NCI-H1092 (cell line): ENCODE measurements at places on chromosomes 6 and 20.

DNA sequence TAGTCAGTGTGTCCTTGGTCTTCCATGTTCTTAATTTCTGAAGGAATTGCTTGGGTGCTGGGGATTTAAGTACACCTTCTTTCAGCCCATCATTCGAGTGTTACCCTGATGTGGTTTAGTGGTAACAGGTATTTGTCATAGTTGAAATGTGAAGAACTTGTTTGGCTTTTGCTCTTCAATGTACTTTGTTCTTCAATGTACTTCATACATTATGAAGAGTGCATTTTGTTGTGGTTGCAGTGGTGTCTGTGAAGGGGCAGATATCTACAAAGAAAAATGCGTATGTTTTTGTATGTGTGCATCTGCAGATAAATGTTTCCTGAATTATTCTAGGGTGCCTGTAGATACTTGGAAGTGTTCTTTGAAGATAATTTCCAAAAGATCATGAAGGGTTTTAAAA lies 111.2 kb upstream of the SUPT3H start:
- DNase-seq: no peak

DNA sequence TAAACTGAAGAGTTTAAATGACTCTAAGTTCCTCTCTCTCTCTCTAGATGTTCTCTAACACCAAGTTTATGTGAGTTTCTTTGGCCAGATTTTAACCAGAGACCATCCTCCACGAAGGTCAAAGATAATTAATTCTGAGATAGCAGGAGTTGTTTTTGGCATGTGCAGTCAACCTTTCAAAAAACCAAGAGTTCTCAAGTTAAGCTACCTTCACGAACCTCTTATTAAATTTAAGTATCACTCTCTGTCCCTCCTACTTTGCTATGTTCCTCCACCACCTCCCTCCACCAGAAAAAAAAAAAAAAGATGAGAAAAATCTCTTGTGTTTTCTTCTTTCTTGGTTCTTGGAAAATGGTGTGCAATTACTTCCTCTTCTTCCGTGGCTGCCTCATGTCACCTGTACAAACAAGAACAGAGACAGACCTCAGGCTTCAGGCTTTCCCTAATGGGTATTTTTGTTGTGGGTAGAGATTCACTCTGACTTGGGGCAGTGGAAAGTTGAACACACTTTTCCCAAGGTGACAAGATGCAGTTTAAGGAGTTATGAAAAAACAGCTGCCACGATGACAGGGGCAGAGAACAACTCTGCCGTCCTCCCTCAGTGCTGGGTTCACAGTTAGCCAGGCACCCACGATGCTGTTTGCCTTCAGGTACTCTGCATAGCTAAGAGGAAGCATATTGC lies 64.3 kb downstream of the ADTRP start:
- DNase-seq: no peak

- no peak for DNase-seq
Observed at GRCh38 chr6:90197854-90198496, 98.7 kb downstream of the BACH2 start.

DNA sequence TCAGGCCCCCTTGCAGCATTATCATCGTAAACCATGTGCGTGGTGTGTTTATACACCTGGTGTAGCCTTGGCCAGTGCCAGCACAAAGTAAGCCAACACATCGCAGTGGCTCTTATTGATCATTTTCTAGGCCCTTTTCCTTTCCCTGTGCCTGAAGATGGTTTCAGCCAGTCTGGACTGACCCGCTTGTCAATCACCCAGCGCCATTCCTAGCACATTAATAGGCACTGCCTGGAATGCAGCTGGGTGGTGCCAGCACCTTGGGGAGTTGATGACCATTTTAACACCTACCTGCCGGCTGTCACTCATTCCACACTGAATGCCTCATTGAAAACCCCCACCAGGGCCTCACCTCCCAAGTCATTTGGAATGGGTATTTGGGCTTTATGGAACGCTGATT lies 4.9 kb upstream of the UQCC2 start:
- DNase-seq: peak; percentile 81

DNA sequence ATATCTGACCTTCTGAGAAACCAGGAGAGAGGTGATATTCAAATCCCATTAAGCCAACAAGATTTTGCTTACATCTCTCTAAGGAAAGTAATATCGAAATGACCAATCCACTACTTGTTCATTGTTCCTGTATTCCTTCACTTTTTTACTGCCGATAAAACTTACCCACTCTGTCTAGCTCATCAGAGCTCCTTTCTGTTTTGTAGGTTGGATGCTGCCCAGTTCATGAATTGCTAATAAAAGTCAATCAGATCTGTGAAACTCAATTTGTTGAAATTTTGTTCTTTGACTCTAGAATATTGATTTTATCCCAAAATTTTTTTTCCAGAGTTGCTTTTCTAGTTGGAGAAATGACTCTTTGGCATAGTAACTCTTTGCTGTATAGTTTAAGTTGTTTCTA lies 148.9 kb upstream of the INSM1 start:
- DNase-seq: no peak

DNA sequence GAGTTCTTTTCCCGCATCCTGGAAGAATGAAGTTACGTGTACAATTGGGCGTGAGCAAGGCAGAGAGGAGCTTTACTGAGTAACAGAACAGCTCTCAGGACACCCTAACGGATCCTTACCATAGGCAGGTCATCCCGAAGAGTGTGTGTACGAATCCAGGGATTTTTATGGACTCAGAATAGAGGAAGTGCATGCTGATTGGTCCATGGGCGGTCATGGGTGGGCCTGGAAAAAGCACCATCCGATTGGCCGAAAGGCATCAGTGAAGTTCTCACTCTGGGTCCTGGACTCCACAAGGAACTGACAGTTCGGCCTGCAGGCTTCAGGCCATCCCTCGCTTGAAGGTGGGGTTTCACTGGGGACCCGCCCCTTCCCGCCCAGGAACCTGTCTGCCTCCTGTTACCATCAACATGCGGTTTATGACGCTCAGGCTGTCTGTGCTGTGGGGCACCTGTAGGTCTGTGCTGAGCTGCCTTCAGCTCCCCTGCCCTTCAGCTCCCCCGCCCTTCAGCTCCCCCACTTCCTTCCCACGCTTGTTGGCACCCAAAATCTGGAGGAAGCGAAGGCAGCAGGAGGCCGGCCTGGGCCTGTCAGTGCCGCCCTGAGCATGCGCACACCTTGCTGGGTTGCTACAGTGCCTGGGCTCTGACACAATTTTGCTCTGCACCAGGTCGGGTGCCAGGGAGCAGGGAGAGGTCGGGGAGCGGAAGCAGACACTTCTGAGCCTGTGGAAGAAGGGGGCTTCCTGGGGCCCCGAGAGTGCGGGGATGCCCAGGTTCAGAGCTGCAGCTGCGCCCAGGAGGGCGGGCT lies 57.9 kb upstream of the MANEA start:
- DNase-seq: no peak

DNA sequence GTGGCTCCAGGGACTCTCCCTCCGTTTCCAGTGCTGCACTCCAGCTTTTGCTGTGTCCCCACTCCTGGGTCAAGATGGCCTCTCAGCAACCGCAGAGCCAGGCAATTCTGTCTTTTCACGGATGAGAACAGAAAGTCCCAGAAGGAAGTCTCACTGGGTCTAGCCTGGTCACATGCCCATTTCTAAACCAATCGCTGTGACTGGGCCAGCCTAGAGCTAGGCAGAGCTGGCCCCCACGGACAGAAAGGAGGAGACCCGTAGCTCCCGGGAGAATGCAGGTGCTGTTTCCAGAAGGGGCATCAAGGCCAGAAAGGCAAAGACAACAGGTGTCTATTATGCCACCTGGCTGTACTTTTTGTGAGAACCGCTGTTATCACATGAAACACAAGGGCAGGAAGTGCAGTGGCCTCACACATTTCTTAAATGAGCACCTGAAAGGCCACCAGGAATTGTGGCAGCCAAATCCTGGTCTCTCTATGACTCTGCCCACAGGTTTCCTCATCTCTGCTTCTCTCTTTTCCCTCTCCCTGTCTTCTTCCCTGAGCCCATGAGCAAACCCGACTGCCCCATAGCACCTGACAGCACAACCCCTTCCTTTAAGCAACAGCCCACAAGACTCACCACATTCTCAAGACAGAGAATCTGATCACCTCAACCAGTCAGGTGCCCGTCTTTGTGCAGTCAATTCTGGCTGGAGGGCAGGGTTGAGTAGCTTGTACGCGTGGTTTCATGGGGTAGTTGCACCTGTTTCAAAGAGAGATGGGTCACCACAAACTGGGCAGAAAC lies 37.1 kb upstream of the B4GALT5 start:
- no peak for DNase-seq

- DNase-seq: no peak
Observed at GRCh38 chr6:119575721-119576120, 226.2 kb upstream of the MAN1A1 start.

GRCh38 chr20:59611286-59611685 lies 6.9 kb downstream of the PHACTR3 start:
- no peak for DNase-seq

DNA sequence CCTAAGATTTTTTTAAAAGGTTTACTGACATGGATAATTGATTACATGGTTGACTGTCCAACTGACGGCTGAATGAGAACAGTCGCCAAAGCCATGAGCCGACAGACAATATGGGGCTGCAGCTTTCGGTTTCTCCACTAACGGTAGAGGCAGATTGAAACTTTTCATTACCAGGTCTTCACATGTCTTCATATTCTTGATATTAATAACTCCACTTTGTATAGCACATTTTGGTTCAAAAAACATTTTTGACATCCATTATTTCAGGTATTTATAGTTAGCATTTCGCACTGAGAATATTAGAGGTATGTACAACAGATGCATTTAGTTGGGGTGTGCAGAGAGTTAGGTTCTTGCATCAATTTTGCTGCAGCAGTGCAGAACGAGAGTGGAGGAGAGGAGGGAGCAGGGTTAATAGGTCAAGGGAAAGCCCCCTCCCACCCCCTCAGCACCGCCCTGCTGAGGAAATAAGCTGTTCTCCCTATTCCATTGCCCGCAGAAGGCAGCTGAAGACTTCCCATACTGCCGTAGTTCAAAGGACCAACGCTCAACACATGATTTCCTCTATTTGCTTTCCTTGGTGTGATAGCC lies 73.6 kb upstream of the ADTRP start:
- DNase-seq: no peak

DNA sequence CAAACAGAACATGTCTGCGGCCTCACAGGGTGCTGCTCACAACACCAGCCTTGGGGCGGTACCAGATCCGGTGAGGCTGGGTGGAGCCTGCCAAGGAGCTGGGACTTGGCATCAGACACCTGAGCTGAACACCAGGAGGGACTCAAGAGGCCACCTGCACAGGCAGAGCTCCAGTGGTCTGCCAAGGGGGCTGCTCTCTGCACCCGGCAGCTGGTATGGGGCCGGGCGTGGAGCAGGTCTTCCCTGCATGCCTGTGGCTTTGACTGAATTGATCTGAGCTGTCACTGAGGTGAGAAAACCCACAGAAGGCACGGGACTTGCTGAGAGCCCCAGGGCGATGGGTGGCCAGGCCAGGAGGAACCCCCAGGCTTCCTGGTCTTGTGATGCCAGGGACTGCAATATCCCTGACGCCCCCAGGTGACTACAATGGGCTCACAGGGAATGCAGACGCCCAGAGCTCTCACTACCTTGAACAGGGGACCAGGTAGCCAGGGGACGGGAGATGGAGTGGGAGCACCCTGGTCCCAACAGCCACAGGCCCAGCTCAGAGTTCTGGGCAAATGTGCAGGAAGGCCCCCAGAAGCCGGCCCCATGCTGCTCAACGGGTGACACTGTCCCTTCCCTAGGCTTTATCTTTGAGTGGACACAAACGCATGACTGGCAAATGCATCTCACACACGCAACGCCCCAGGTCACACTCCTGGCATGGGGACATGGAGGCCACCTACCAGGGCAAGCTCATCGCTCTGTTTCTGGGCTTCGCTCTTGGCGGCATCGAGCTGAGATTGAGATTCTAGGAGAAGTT lies 48.2 kb downstream of the DSTN start:
- DNase-seq: no peak

GRCh38 chr6:71190809-71191208 lies 97.8 kb upstream of the OGFRL1 start:
- no peak for DNase-seq

- no peak for DNase-seq
Observed at GRCh38 chr6:18485660-18486435, 98.7 kb downstream of the RNF144B start.

GRCh38 chr6:105892577-105893262 lies 193.4 kb upstream of the PRDM1 start:
- DNase-seq: no peak
